CD4-positive, alpha-beta T cell treated with Interleukin-17A for 4 hours (primary cell): ENCODE measurements at places on chromosomes 4 and X.

- no peak for DNase-seq
Observed at GRCh38 chr4:72505314-72505744, 63.7 kb downstream of the ADAMTS3 start.

DNA sequence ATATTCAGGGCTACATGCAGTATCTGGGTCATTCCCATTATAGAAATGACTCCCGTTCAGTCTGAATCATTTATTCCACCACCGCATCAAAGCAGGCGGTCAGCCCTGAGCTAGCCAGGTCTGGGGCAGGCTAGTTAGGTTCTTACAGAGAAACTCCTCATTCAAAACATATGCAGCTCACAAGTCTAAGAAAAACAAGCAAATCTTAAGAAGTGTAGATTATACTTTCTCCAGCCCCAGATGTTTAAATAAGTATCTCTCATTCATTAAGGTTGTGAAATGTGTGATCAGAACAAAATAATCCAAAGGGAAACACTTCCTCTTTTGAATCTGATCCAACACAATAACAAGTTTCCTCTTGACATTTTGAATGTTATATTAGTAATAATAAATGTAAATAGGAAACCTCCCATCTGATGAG is 441.9 kb downstream of the INPP4B start:
- peak; percentile 22 for DNase-seq

- no peak for DNase-seq
Observed at GRCh38 chrX:141936080-141936479, 32.4 kb downstream of the MAGEC1 start.

DNA sequence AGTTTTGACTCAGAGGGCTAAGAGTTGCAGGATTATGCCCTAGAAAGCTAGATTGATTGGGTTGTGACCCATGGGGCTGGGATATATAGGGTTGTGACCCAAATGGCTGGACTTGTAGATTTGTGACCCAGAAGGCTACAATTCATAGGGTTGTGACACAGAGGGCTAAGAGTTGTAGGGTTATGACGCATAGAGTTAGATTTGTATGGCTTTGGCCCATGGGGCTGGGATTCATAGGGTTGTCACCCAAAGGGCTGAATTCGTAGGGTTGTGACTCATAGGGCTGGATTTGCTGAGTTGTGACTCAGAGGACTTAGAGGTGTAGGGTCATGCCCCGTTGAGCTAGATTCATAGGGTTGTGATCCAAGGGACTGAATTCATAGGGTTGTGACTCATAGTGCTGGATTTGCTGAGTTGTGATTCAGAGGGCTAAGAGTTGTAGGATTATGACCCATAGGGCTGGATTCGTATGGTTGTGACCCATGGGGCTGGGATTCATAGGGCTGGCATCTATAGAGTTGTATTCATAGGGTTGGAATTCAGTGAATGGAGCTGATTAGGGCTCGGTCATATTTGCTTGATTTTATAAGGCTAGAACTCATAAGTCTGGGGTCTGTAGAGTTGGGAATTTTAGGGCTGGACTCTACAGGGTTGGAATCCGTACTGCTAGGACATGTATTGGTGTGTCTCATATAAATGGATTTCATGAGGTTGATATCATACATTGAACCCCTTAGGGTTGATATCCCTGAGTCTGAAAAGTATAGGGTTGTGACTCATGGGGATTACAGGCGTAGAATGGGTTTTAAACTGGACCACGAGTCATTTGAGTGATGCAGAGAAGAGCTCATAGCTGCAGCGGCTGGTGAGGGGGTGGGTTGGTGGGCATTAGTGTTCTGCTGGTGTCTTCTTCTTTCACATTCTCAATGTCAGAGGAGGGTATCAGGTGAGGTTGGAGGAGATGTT is 125.7 kb downstream of the CRLF2 start:
- no peak for DNase-seq

DNA sequence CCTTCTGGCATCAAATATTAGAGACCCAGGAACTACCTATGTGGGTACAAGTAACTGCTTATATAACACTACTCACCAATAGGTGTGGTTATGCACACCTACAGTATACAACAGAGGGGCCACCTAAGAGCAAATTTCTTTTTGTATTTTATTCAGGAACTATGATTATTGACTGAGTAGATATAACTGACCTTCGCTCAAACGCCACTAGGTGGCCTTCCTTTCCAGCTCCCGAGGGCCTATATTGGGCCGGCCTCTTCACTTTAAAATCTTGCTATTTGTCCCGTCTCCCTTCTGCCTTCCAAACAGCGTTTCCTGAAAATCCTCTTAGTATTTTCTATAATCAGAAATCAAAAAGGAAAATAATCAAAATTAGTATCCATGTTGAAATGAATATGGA is 19.9 kb upstream of the PABPC5 start:
- no peak for DNase-seq

DNA sequence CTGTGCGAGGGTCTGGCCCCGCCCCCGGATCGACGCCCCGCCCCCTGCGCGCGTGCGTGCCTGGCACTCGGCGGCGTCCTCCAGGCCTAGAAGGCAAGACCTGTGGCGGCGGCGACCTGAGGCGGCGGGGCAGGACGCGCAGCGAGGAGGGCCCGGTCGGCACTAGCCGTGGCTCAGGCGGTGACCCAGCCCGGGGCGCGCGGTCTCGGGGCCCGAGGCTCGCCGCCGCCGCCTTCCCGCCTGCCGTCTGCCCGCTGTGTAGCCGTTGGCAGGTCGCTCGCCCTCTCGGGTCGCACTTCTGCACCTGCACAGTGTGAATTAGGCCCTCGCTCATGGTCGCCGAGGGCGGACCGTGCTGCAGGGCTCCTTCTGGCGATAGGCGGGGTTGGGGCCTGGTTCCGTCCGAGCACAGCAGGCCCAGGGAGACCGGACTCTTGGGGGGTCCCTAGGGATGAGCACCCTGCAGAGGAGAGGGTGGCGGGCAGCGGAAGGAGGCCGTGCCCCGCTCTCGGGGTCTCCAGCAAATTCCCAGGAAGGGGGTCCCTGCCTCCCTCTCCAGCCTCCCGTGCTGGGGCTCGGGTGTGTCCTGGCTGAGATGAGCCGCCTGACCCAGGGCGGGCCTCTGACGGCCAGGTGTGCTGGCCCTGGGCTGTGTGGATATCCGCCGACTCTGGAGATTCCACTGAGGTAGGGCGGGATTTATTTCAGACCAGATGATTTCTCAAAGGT is 557 bp upstream of the FAM53A start:
- DNase-seq, result peak; percentile 98

- DNase-seq, result no peak
Observed at GRCh38 chrX:19705196-19705769, 182.1 kb downstream of the SH3KBP1 start.

DNA sequence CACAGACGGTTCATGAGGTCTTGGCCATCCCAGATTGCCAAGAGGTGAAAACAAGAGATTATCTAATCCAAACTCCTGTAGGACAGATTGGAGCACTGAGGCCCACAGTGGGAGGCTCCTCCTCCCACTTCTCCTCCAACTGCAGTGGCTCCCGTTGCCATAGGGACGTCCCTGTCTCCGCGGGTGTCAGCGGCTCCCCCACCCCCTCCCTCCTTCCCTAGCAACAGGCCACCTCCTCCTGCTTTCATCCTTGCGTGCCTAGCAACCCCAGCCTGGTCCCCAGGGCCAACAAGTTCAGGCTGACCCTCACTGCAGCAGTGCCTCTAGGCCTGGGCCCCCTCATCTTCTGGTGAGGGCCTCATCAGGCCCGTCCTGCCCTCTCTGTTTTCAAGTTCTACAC is 6.8 kb upstream of the IQSEC2 start:
- DNase-seq, result peak; percentile 50

GRCh38 chrX:140971099-140971795 is 31.1 kb upstream of the SPANXB1 start:
- DNase-seq, result no peak

DNA sequence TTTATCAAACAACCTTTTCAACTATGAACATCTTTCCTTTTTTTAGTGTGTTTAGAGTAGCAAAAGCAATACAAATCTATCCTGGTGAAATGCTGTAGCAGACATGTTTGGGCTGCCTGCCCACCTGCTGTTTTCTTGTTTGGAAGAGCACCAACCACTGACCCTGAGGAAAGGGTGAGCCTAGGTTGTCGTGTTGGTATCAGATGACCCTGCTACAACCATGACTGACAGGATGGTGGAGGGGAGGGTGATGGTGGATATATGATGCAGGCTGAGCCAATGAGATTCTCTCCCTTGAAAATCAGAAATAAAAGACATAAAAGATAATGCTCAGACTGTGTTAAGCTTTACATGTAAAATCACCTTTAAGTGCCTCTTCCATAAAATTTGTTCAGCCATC is 201.2 kb downstream of the NPNT start:
- no peak for DNase-seq

GRCh38 chrX:124548571-124548970 is 202.2 kb downstream of the SH2D1A start:
- DNase-seq, result no peak

- DNase-seq, result no peak
Observed at GRCh38 chr4:174537634-174538033, 15.3 kb upstream of the HPGD start.

GRCh38 chrX:69674891-69675290 is 59.0 kb downstream of the EDA start:
- no peak for DNase-seq

- peak; percentile 60 for DNase-seq
Observed at GRCh38 chrX:154373340-154374306, 811 bp downstream of the FLNA start.

- no peak for DNase-seq
Observed at GRCh38 chrX:130771230-130771629, 131.8 kb downstream of the ENOX2 start.

DNA sequence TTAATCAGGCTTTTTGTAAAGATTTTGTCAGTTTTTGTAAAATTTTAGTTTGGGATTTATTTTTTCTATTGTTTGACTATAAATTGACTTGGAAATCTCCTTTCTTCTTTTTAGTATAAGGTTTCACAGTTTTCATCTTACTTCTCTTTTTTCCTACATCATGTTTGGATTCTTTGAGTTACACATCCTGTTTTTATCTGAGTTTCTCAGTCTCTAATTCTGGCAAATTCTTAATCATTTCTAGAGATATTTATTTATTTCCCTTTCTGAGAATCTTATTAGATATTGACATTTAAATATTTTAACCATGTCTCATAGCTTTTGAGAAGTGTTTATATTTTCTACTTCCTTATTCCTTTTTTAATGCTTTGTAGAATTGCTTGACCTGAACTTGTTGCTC is 20.7 kb downstream of the USP53 start:
- no peak for DNase-seq

- no peak for DNase-seq
Observed at GRCh38 chr4:27474691-27475090, 614.0 kb downstream of the STIM2 start.

GRCh38 chr4:173257732-173258717 is 76.1 kb downstream of the HMGB2 start:
- peak; percentile 67 for DNase-seq

GRCh38 chrX:150847088-150847487 is 51.4 kb downstream of the CD99L2 start:
- DNase-seq, result no peak

DNA sequence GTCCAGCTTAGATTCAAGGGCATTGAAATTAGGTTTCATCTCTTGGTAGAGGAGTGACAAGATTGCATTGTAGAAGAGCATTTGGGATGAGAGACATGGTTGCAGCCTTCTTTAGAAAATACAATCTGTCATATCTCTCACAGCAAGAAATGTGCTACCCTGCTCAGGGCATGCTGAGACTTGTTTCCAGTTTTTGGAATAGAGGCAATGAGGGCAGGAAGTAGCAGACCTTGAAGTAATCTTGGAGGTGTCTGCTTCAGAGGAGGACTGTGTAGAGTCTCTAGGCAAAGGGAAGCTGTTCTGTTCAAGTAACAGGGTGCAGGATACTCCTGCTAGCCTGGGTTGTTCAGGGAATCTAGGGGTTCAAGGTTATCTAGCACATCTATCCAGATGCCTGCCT is 116.1 kb upstream of the ZNF827 start:
- DNase-seq, result no peak

GRCh38 chr4:40395166-40395900 is 60.2 kb downstream of the CHRNA9 start:
- no peak for DNase-seq

DNA sequence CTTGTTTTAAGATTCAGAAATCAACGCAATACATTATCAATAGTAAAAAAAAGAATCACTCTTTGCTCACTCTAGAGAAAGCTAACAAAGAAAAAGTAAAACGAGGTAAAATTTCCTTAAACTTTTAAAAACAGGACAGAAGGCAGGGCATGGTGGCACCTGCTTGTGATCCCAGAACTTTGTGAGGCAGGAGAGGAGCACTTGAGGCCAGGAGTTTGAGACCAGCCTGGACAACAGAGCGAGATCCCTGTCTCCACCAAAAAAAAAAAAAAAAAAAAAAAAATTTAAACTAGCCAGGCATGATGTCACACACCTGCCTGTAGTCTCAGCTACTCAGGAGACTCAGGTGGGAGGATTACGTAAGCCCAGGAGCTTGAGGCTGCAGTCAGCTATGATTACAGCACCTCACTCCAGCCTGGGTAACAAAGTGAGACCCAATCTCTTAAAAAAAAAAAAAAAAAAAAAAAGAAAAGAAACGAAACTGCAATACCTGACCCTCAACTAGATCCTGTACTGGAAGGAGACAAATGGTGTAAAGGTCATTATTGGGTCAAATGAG is 3.5 kb downstream of the CCNI start:
- peak; percentile 49 for DNase-seq

- DNase-seq, result no peak
Observed at GRCh38 chr4:4333265-4333706, 43.2 kb downstream of the ZBTB49 start.

DNA sequence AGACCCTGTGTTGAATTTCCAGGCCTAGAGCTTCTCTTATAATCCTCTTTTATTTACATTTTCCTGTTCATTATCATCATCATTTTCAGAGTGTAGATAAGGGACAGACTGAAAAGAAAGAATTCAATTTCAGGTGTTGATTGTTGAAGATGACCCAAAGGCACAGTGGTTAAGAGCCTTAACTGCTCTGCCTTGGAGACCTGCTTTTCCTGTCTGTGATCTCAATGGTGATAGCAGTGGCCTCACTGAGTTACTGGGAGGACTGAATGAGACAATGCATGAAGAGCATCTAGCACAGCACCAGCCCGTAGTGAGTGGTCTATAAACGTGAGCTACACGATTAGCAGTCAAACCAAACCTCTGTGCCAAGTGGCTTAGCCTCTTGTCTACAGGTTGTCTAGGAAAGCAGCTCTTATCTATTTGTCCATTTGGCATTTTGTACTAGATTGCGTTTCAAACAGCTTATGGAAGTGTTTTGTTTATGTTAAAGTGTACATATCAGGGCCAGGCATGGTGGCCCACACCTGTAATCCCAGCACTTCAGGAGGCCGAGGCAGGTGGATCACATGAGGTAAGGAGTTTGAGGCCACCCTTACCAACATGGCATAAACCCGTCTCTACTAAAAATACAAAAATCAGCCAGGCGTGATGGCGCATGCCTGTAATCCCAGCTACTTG is 41.5 kb downstream of the SETD7 start:
- DNase-seq, result no peak

- DNase-seq, result no peak
Observed at GRCh38 chr4:55866290-55866907, 13.0 kb downstream of the EXOC1 start.

DNA sequence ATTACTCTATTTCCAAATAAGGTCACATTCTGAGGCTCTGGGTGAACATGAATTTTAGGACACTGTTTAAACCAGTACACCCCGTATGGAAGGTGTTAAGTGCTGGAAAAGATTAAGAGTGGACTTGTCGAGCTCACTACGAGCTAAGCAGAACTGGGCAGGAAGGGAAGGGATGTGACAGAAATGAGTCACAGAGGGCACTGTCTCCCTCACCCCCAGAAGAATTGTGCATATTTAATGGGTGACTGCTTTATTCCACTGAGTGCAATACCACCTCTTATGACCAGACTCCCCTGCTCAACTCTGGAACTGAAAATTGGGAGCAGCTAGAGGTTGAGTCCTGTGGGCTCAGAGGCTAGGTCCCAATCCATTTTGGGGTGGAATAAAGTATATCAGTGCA is 187.4 kb upstream of the RPS6KA3 start:
- DNase-seq, result peak; percentile 11
